ENCODE measurements at places on chromosomes 3 and 15.

DNA sequence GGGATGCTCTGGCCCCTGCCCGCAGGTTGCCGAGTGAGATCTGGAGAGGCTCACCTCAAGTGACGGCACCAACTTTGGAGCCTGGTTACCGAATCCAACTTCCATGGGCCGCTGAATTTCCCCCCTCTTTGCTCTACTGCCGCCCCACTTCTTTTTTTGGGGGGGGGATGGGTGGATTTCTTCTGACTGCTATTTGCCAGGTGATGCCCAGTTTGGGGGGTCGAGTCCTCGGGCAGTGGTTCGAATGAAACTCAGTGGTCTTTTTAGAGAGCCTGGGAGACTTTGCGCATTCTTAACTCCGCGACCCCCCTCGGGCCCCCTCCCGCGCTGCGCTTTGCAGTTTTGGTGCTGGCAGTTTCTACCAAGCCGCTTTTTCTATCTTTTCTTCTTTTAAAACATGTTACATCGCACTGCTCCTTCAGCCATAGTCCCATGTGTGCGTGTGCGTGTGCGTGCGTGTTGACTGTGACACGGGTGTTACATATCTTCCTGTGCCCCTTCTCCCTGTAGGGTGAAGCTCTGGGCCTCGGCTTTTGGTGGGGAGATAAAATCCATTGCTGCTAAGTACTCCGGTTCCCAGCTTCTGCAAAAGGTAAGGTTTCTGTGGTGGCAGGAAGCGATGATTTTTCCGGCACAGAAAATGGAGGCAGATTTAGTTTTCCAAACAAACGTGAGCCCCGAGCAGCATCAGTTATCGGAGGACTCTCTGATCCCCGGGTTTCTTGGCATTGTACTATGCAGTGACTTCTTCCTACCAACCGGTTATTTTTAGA lies 837 bp downstream of the CACNA2D3 start:
- no peak for DNase-seq

DNA sequence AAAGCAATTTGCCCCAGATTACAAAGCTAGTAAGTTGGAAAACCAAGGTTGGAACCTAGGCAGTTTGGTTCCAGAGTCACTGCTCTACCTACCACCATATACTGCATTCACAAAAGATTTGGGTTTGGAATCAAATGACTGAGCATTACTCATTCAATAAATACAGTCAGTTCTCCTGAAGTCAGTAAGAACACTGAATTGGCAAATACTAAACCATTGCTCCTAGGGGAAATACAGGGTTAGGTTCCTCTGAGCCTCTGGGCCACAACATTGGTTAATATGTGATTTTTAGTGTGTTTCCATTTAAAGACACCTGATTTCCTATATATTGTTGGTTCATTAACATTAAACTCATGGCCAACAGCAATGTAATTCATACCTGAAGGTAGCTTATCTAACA lies 2.1 kb upstream of the EIF5A2 start:
- no peak for DNase-seq

GRCh38 chr3:69240651-69241568 lies 118.5 kb upstream of the LMOD3 start:
- no peak for DNase-seq

DNA sequence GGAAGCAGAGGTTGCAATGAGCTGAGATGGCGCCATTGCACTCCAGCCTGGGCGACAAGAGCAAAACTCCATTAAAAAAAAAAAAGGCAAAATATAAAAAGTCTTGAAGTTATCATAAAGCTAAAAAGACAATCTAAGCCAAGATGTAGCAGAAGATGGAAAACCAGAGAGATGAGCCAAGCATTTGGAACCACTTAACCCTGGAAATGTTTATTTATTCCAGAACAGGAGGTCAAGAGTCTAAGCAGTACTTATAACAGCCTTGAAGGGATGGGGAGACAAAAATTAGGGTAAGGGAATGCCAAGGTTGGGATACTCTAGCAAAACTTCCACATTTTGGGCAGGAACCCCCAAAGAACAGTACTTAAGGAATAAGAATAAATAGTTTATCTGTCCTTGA lies 30.1 kb downstream of the FAIM start:
- DNase-seq, result no peak

- no peak for DNase-seq
These were observed 4.8 kb upstream of the MORC1 start for GRCh38 chr3:109122690-109123089.

- DNase-seq, result no peak
These were observed 239.1 kb downstream of the CBLB start for GRCh38 chr3:105629718-105630117.

- no peak for DNase-seq
These were observed 2.6 kb upstream of the CPNE9 start for GRCh38 chr3:9701006-9701405.

- no peak for DNase-seq
These were observed 4.3 kb upstream of the FAM107A start for GRCh38 chr3:58581328-58582091.

GRCh38 chr3:124266487-124266886 lies 274.6 kb upstream of the ROPN1 start:
- no peak for DNase-seq

- DNase-seq, result no peak
These were observed 12.7 kb downstream of the LCMT2 start for GRCh38 chr15:43317566-43318184.

DNA sequence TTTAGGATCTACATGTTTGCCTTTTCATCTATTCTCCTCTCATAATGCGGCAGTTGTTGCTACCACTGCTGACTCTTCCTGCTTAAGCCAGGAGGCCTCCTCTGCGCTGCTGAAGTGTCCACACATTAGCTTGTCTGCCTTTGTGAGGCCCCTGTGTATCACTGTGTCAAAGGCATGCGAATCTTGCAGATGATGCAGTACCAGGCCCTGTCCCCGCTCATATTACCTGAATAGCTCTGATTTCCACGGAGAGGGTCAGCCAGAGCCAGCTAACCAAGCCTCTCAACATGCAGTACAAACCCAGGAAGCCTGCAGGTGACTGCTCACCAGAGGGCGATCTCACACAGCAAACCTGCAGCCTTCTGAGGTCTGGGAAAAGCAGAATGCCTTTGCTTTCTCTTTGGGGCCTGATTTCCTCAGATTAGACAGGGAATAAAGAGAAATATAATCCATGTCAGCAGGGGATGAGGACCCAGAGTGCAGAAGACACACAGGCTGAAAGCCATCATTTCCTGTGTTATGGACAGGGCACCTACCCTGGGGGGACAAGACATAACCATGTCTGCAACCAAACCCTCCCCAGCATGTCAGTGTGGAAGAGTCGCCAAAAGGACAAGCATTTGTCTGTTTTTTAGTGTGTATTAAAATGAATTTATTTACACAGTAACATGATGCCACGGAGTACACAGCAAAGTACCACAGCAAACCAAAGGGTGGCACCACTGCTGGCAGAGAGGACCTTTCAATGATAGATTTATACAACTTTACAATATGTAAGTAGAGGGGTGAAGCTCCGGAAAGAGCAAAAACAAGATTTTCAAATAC lies 36.8 kb upstream of the TSPAN3 start:
- no peak for DNase-seq

GRCh38 chr3:32797776-32798175 lies 20.0 kb upstream of the TRIM71 start:
- no peak for DNase-seq

- DNase-seq, result no peak
These were observed 234.7 kb upstream of the LYSMD4 start for GRCh38 chr15:99967841-99968371.

DNA sequence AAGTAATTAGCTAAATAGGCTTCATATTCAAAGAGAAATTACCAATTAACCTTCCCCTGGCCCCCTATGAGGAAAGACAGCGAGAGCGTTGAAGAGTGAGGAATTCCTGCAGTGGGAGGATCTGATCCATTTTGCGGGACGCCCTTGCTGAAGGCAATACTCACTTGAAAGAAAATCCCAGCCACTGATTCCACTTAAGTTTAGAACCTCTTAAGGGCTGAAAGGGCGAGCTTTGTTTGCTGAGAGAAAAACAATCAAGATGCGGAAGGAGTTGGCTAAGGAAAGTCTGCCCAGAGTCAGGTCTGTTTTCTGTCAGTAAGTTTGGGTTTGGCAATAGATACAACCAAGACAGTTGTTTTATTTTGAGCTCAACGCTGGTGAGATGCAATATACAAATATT lies 102.8 kb upstream of the GBE1 start:
- DNase-seq, result no peak

GRCh38 chr3:160768918-160769317 lies 12.9 kb downstream of the PPM1L start:
- no peak for DNase-seq

DNA sequence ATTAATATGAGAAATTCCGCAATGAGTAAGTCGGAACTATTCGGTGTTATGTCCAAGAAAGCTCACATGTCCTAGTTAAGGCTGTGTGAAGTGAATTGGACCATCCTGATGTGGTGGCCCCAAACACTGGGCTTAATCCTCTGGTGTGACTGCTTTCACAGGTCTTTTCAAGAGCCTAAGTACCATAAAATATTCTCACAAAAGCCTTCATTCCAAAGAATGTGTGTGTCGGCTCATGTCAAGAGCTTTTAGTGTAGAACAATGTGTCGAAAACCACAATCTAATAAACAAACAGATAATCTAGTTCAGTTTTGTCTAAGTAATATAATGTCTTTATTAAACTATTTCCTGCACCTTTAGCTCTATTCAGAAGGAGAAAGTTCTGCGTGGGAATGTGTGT lies 311.4 kb downstream of the LPP start:
- DNase-seq, result no peak

GRCh38 chr3:187024536-187025226 lies 94.4 kb downstream of the ST6GAL1 start:
- no peak for DNase-seq

DNA sequence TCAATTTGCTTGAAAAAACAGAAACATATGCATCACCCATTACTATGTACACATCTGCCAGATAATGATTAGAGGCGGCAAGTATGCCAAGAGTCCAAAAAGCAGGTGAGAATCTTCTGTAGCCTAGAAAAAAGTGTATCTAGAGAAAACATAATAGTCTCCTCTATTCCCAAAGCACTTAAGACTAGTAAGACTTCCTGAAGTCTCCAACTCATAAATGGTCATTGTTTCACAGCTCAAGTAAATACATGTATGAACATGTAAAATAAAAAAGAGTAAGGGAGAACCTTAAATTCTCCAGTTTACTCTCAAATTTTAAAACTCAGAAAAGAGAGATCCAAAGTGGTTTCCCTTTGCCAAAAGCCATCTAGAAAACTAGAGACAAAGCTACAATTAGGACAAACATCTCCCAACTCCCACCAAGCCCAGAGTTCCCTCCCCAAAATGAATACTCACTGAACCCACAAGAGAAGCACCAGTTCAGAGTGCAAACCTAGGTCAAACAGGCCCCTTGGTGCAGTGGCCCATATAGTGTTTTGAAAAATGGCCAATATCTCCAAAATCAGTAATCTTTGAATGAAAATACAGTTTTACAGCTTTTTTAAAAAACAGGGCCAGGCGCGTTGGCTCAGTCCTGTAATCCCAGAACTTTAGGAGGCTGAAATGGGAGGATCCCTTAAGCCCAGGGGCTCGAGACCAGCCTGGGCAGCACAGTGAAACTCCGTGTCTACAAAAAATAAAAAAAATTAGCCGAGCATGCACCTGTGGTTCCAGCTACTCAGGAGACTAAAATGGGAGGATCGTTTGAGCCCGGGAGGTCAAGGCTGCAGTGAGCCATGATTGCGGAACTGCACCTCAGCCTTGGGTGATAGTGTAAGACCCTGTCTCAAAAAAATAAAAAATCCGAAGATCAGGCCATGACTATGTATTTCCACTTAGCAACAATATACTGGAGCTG lies 11.0 kb upstream of the MAP4 start:
- DNase-seq, result no peak

DNA sequence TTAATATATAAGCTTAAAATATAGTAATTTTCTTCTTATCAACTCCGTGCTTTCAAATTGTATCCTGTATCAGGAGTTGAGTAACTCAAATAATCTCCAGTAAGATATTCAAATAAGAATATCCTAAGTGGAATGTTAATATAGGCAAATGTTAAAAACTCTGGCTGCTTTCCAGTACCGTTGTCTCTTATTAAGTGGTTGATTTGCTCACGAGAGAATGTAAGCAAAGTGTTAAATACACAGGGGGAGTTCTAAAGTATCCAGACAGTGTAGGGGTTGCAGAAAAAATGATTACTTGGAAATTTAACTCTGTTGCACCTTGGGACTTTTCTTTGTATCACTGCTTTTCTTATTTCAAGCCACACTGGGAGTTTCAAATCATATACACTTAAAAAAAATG lies 478.9 kb upstream of the TBL1XR1 start:
- DNase-seq, result no peak

DNA sequence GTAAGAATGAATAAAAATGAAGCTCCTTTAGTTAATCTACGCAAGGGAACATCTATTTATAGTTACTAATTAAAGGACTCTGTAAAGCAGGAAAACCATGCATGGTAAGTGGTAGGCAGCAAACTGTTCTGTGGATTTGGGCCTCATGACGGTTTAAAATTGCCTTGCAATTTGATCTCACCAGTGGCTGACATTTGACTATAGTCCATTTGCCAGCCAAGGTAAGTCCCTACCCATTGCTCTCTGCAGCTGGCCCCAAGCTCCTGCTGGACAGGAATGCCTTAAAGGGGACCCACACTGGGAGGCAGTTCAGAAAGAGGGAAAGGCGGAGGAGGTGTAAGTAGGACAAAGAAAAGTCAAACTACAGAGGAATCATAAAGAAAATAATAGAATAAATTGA lies 203.3 kb downstream of the PLCL2 start:
- no peak for DNase-seq

GRCh38 chr3:177948716-177949425 lies 587.4 kb upstream of the KCNMB2 start:
- no peak for DNase-seq

DNA sequence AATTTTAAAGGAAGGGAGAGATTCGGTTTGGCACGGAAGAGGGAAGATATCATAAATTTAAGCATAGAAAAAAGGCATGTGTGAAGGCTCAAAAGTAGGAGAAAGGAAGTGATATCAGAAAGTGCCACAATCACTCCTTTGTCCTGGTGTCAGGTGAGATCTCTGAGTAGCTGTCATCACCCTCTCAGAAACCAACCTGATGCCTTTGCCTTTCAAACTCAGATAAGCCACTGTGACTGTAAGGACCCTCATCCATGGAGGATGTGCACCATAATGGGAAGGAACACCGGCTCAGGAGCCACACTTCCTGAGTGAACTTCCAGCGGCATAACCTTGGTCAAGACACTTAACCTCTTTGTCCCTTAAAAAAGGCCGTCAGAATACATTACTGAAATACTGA lies 318.7 kb upstream of the SEMA6D start:
- DNase-seq, result no peak

DNA sequence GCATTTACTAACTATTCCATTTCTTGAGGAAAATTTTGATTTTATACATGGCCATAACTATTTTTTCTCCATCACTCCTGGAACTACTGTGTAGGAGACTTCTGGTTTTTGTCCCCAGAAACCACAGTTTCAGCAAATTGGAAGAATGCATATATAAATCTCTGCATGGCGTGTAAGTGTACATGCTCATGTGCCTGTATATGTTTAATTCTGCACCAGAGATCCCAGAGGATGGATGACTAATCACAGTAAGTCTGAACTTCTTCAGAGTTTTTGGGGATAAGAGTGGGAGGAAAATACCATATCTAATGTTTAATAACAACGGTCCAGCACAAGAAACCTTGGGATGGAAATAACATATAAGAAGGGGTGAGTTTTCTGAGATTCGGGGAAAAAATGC lies 10.9 kb upstream of the COL6A6 start:
- DNase-seq, result no peak
